Temporal lobe (tissue), 4 donors: ENCODE measurements at places on chromosomes 5 and 9. TPM values are rescaled to one million over a fixed set of nuclear protein-coding genes. Genes with fewer than 3 reads are reported as not detected.

SLC46A2 gene
- total RNA-seq, result not detected

PCDHGB3 gene
- total RNA-seq, result 11.1 TPM

PITX1 gene
- total RNA-seq, result 0.25 TPM

DNAH5 gene
- 3.7 TPM for total RNA-seq

PCA3 gene
- total RNA-seq, result 0.49 TPM

GABRB2 gene
- total RNA-seq, result 65.2 TPM

LRRC19 gene
- under 0.01 TPM for total RNA-seq

PCDH1 gene
- total RNA-seq, result 49.2 TPM

TEX53 gene
- not detected for total RNA-seq

AK8 gene
- total RNA-seq, result 0.49 TPM

DND1 gene
- 0.74 TPM for total RNA-seq

MOB3B gene
- 7.6 TPM for total RNA-seq

SEC61B gene
- total RNA-seq, result 23.1 TPM

THBS4 gene
- total RNA-seq, result 1.2 TPM

KIF12 gene
- total RNA-seq, result 0.49 TPM

ANXA2R gene
- 0.49 TPM for total RNA-seq

CFAP157 gene
- total RNA-seq, result under 0.01 TPM

PRR7 gene
- total RNA-seq, result 8.9 TPM

CDH9 gene
- 10.3 TPM for total RNA-seq

LMX1B gene
- total RNA-seq, result not detected

IFNA13 gene
- not detected for total RNA-seq

MYOZ3 gene
- total RNA-seq, result 3.9 TPM

ALDH1A1 gene
- 0.98 TPM for total RNA-seq

BTNL9 gene
- 2.2 TPM for total RNA-seq

CCNH gene
- 91.5 TPM for total RNA-seq

TMEM252 gene
- total RNA-seq, result not detected

GPR107 gene
- total RNA-seq, result 27.0 TPM

TEX48 gene
- total RNA-seq, result not detected

HTR4 gene
- total RNA-seq, result 0.49 TPM

LTC4S gene
- 0.74 TPM for total RNA-seq

ADAMTS16 gene
- total RNA-seq, result 1.5 TPM

HMCN2 gene
- total RNA-seq, result under 0.01 TPM

OR13C5 gene
- not detected for total RNA-seq

COL27A1 gene
- 1.5 TPM for total RNA-seq

NRG2 gene
- 3.9 TPM for total RNA-seq

PCDHB13 gene
- total RNA-seq, result 10.6 TPM

WDR38 gene
- total RNA-seq, result 0.25 TPM

SSNA1 gene
- total RNA-seq, result 15.7 TPM

ROR2 gene
- 0.74 TPM for total RNA-seq

DNM1 gene
- total RNA-seq, result 108 TPM

S1PR3 gene
- 9.6 TPM for total RNA-seq

SH2D3C gene
- 5.4 TPM for total RNA-seq

ENG gene
- total RNA-seq, result 4.2 TPM

FCN1 gene
- total RNA-seq, result 0.98 TPM

MACROH2A1 gene
- 105 TPM for total RNA-seq

CTXN3 gene
- 3.2 TPM for total RNA-seq

CYSRT1 gene
- 0.25 TPM for total RNA-seq

NMRK1 gene
- total RNA-seq, result 9.1 TPM

SEMA6A gene
- total RNA-seq, result 37.1 TPM

ADAMTSL2 gene
- 2.7 TPM for total RNA-seq
